ENCODE measurements at places on chromosomes 4 and X. TPM values are rescaled to one million over a fixed set of nuclear protein-coding genes. Genes with fewer than 3 reads are reported as not detected.

LNX1 gene
- 4.9 TPM for total RNA-seq

GAGE12D gene
- total RNA-seq = not detected

CLNK gene
- not detected for total RNA-seq

GPR34 gene
- total RNA-seq = 5.0 TPM

DRD5 gene
- not detected for total RNA-seq

MGST2 gene
- 26.9 TPM for total RNA-seq

FREM3 gene
- not detected for total RNA-seq

GYPE gene
- not detected for total RNA-seq

ZRSR2 gene
- total RNA-seq = 2.4 TPM

Data from tibial nerve (tissue), 4 donors.